ENCODE measurements at places on chromosomes 13 and 19.

- no peak for DNase-seq
These were observed 42.8 kb upstream of the MEDAG start for GRCh38 chr13:30863231-30863630.

DNA sequence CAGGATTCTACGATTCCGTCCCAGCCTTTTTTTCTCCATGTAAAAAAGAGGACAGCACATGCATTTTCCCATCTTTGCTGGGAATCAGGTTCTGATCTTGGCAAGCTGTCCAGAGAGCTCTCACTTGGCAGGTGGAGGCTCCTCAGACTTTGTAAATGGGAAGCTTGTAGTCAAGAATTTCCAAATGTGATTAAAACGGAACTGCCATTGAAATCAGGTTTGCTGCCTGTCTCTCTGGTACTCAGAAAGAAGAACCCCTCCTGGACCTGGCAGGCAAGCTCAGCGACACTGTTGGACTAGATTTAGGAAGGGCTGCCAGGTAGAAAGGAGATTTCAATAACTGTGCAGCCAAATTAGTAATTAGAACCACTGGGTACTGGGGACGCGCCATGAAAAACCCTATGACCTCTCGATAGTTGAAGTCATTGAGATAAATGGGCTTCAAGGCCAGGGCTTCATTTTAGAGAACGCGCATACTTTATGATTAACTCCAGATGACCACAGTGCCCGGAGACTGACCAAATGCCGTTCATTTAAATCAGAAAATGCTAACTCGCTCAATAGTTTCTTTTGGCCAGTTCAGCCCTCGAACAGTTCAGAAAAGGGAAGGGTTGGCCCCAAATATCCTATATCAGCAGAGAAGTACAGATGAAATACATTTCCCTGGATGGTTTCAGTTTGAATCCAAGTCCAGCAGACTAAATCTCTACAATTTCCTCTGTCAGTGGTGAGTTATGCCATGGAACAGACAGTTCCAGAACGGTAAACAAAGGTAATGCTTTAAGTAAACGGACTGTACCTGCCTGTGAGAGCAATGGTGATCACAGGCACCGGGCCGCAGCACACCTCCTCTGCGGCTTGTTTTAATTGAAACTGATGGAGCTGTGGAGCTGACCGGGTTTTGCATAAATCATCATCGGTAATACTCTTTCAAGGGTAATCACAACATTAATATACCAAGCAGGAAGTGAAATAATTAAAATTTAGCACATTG is 517.4 kb downstream of the RFC3 start:
- no peak for DNase-seq

DNA sequence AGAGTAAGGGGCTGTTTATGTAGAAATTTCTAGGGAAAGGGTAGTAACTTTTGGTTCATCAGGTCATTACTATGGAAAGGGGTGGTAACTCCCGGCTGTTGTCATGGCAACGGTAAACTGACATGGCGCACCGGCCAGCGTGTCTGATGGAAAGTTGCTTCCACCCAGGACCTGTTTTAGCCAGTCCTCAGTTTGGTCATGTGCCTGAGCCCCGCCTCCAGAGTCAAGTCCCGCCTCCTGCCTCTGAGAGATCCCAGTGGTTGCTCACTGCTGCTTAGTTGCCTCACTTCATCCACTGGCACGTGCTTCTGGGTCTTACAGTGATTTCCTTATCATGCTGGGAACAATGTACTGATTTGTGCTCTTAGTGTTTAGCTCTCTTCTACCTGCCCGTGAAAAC is 455.2 kb upstream of the ZNF507 start:
- DNase-seq: peak; percentile 81

DNA sequence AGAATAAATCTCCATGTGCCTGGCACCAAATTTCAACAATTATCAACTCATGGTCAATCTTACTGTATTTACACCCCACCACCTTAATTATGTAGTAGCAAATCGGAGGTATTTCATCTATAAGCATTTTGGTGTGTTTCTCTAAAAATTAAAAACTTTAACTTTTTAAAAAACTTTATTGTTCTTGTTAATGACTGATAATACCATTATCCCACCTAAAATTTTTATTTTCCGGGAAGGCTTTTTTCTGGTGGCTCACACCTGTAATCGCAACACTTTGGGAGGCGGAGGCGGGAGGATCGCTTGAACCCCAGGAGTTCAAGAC is 453 bp upstream of the PDCD2L start:
- no peak for DNase-seq

DNA sequence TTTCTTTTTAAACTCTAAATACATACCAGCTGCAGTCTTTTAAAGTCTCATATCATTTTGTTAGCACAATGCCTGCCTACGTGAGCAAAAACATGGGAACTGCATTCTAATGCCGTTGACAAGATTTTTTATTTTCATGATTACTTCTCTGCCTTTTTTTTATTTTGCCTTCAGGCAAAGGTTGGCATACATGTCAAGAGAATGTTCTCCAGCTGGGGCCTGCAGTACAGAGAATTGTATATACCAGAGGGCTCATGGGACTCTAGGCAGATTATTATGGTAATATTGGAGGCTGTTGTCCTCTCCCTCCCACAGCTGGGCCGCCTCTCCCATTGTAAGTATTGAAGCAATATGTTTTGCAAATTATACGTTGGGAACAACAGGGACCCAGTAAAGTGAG is 53.9 kb upstream of the OBI1 start:
- no peak for DNase-seq

DNA sequence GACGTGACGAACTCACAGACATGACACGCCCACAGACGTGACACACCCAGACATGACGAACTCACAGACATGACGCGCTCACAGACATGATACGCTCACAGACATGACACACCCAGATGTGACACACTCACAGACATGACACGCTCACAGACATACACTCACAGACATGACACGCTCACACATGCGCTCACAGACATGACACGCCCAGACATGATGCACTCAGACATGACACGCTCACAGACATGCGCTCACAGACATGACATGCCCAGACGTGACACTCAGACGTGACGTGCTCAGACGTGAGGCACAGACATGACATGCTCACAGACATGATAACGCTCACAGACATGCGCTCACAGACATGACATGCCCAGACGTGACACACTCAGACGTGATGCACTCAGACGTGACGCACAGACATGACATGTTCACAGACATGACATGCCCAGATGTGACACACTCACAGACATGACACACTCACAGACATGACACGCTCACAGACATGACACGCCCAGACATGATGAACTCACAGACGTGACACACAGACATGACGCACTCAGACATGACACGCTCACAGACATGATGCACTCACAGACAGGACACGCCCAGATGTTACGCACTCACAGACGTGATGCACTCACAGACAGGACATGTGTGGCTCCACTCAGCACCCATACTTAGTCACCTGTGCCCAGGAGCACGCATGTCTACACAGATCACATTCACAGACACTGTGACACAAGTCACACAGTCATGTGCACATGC is 8.1 kb downstream of the ERFL start:
- no peak for DNase-seq

- no peak for DNase-seq
These were observed 926.8 kb downstream of the DIAPH3 start for GRCh38 chr13:59236944-59237343.

DNA sequence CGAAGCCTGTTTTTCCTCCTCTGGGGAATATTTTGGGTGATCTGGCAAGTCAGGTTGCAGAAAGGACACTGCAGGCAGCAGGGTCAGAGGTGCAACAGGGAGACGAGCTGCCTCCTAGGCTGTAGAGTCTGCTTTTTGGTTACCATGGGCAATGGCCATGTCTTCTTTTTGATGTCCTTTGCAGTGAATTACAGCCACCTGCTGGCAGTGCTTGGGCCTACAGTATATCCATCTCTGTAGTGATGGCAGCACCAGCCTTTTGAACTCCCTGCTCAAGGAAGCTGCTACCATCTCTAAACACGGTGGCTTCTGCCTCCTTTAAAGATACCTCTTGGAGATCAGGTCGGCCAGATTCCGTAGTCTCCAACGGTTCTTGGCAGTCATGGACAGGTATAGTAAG is 73.9 kb downstream of the WTIP start:
- DNase-seq: no peak

DNA sequence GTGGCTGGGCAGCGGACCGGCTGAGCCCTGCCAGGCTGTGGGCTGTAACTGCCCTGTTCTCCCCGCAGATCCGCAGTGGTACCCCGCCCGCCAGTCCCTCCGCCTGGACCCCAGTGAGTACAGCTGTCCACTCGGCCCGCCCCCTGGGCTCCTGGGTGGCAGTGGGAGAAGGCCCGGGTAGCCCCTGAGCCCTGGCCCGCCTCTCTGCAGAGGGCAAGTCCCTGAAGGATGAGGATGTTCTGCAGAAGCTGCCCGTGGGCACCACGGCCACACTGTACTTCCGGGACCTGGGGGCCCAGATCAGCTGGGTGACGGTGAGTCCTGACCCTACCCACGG is 8.3 kb downstream of the NDUFB7 start:
- no peak for DNase-seq

DNA sequence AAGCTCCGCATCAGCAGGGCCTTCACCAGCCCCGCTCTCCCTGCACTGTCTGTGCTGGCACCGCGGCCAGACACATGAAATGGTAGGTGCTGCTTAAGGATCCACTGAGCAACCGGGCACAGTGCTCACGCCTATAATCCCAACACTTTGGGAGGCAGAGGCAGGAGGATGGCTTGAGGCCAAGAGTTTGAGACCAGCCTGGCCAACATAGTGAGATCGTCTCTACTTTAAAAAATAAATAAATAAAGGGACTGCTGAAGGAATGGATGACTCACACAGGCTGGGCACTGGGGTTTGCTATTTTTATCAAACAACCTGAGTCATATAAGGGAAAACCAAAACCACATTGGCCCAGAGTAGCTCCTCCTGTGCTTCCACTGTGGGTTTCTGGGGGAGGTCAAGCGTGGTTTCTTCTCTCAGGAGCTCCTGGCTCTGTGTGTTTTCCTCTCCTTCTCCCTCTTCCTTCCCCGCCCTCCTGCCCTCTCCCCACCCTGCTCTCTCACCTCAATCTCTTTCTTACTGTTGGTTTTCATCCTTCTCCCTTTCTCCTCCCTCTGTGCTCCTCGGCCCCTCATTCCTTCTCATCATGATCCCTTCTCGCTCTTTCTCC is 21.3 kb downstream of the VRK3 start:
- no peak for DNase-seq

- no peak for DNase-seq
These were observed 309 bp upstream of the SLITRK1 start for GRCh38 chr13:83882606-83882959.

- no peak for DNase-seq
These were observed 5.2 kb upstream of the STK24 start for GRCh38 chr13:98581971-98582702.

GRCh38 chr13:98557937-98558792 is 18.7 kb downstream of the STK24 start:
- DNase-seq: no peak

- no peak for DNase-seq
These were observed 622.6 kb upstream of the PCDH20 start for GRCh38 chr13:62038214-62038613.

DNA sequence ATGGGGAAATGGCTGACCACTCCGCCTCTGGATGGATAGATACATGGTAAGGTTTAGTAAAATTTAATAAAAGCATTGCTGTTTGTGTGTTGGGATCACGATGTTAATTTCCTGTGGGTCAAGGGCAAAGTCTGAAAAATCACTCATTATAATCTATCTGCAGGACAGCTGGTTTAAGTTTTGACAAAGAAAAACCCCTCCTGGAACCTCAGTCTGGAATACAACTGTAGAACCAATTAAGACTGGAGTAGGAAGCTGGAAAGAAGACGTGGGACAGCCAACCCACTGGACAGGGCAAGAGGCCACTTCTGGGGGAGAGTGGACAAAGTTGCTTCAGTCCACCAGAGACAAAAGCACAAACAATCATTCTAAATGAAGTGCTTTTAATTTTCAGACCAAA is 1.6 kb upstream of the PRKACA start:
- no peak for DNase-seq

DNA sequence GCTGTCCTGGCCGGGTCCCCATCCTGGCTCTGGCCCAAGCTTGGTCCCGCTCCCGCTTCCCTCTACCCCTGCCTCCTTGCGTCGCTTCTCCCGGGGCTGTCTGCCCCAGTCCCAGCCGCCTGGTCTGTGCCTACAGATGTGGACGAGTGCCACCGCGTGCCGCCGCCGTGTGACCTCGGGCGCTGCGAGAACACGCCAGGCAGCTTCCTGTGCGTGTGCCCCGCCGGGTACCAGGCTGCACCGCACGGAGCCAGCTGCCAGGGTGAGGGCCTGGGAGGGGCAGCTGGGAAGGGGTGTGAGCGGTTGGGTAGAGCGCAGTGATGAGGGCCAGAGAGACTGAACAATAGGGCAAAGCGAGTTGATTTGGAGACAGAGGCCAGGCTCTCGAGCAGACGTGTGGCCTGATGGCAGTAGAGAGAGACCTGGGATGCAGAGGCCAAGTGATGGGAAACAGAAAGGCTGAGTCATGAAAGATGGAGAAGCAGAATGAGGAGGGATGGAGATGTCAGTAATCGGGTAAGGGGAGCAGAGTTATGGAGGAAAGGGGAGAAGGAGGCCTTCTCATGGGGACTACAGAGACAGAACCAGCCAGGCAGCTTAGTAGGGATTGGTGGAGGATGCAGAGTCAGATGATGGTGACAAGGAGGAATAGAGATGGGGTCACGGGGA is 9.4 kb downstream of the LTBP4 start:
- DNase-seq: peak; percentile 55

DNA sequence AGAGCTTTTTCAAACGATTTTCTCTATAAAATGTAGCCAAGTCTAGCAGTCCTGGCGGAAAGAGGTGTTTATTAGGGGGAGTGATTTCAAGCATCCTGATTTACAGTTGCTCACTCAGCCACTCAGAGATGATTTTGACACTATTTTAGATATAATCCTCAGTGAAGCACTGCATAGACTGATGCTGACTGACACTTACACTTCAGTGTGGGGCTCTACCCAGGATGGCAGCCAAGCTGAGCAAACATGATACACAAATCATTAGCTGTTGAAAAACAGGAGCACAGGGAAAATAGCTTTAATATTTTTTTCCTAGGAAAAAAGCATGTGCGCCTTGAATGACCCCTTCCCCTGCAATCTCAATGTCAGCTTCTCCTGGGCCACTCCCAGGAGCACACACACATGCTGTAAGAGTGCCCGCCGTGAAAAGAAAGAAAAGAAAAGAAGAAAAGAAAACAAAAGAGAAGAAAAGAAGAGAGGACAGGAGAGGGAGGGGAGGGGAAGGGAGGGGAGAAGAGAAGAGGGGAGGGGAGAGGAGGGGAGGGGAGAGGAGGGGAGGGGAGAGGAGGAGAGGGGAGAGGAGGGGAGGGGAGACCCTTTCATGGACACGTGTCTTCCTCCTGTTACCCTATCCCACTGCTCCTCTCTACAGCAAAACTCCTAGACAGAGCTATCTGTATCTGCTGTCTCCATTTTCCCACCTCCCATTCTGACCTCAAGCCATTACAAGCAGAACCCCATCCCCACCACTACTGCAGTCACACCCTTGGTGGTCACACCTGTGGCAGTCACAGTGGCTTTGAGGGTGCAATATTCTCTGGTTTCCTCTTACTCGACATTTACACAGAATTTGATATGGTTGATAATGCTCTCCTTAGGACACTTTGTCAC is 36.4 kb downstream of the RCBTB2 start:
- DNase-seq: no peak

- DNase-seq: no peak
These were observed 166.3 kb upstream of the SOX21 start for GRCh38 chr13:94878602-94879165.
